ENCODE measurements at places on chromosomes 11 and 22.

DNA sequence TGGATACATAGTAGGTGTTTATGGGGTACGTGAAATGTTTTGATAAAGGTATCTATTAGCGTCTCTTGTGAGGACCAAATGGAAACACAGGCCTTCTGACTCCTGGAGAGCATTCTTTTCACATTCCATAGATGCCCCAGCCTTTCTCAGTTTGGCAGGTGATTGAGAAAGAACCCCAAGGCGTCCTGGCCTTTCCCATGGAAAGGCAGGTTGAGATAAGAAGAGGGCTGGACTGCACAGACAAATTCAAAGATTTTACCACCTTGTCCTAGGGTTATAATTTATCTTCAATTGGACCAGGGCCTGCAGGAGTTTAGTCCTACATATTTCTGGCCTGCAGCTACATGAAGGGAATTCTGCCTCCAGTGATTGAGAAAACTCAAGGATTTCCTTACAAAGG lies 661 bp upstream of the OLFML1 start:
- no peak for DNase-seq

DNA sequence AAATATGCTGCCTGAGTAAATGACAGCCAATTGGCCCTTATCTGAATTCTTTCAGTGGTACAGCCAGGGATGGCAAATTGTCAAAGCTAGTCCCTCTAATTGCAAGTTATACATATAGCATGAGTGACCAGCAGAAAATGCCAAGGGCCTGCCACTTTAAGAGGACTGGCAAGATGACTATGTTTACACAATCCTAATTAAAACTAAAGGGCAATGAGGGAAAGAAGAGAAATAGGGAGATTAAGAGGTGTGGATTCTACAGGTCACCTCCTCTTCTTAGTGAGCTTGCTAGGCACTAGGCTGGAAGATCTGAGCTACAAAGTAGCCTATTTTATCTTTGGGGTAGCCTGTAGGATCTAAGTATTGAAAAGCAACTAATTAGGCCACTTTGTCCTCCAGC lies 13.5 kb downstream of the NUMA1 start:
- DNase-seq, result no peak

DNA sequence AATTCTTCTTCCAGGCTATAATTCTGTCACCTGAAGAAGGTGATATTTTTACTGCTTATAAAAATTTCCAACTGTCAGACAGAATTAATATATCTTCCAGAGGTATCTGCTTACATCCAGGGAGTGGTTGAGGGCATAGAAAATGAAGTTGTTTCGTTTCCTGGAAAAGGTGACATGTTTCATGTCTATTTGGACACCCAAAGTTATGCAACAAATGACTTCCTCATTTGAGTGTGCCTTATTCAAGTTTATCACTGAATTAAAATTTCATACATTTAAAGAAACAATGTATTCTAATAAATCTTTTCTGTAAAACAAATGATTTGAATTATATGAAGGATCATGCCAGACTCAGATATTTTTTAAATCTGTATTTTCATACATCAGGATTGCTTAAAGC lies 8.5 kb upstream of the GRAMD1B start:
- no peak for DNase-seq

- no peak for DNase-seq
Measured at GRCh38 chr22:43098356-43098755, 9.2 kb upstream of the TTLL1 start.

GRCh38 chr11:83643115-83643514 lies 356.9 kb upstream of the CCDC90B start:
- no peak for DNase-seq

DNA sequence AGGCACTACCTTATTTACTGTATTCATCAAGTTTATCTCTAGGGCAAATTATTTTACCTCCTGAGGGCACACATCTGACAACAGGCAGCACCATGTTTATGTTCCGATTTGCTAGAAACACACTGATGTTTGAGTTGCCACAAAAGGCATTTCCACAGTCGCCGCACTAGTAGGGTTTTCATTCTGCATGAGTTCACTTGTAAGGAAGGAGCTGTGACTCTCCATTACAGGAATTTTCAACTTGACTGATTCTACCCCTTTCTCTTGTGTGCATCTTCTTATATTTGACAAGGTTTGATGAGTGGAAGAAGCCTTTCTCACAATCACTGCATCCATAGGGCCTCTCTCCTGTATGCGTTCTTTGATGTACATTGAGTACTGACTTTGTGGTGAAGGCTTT lies 455.9 kb upstream of the CNTN5 start:
- no peak for DNase-seq

- DNase-seq, result no peak
Measured at GRCh38 chr11:122405547-122406341, 249.8 kb upstream of the UBASH3B start.

DNA sequence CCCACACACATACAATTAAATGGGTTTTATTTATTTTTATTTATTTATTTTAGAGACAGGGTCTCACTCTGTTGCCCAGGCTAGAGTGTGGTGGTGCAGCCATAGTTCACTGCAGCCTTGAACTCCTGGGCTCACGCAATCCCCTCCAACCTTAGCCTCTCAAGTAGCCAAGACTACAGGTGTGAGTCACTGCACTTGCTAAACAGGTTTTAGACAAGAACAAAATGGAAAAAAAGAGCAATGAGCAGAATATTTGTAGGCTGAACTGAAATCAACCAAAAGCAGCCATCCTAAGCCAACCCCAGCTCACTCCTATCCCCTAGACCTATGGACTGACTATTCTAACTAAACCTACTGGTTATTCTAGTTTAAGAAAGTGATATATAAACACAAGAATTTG lies 37.8 kb downstream of the MRE11 start:
- no peak for DNase-seq

- peak; percentile 18 for DNase-seq
Measured at GRCh38 chr11:125923012-125923579, 18.8 kb downstream of the DDX25 start.

- no peak for DNase-seq
Measured at GRCh38 chr11:111762981-111763643, 3.1 kb downstream of the PPP2R1B start.

DNA sequence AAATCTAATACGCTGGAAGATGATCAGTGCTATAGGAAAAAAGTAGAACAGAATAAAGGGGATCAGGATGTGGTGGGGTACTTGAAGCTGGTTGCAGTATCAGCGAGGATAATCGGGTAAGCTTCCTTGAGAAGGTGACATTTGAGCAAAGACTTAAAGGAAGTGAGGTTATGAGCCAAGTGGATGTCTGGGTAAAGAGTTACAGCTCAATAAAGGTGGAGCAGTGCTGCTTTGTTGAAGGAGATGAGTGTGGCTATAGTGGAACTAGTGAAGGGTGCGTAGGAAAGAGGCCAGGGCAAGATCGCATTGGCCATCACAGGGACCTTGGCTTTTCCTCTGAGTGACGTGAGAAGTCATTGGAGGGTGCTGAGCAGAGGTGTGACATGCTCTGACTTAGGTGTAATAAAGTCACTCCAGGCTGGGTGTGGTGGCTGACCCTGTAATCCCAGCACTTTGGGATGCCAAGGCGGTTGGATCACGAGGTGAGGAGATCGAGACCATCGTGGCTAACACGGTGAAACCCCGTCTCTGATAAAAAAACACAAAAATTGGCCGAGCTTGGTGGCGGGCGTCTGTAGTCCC lies 2.3 kb upstream of the SYVN1 start:
- DNase-seq, result no peak

DNA sequence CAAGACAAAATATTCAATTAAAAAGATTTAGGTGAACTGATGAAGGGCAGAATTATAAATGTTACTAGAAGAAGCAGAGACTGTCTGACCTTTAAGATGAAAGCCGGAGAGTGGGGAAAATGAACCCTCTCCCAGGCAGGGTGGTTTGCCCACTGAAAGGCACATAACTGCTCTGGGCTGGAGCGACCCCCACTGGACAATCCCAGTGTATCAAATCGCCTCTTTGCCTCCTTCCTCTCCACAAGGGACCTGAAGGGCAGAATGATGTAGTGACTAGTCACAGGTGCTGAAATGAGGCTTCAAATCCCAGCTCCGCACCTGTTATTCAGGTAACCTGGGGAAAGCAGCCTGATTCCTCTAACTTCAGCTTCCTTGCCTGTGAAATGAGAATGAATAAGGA lies 69.0 kb downstream of the EFCAB6 start:
- no peak for DNase-seq

DNA sequence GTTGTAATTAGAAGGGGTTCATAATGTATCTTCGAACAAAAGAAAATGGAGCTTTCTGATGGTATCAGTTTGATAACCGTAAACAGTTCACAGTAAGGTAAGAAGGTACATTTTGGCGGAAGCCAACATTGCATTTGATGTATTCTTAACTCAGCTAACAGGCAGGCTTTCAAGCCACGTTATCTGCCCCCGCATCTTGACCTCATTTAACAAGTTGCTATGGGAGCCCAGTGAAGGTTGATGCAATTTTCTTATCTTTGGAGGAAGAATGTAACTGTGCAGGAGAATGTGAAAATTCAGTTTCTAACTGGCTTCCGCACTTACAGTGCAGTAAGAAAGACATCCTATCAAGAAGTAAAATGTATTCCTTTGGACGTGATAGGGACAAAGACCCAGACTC lies 110.6 kb downstream of the ETS1 start:
- no peak for DNase-seq

DNA sequence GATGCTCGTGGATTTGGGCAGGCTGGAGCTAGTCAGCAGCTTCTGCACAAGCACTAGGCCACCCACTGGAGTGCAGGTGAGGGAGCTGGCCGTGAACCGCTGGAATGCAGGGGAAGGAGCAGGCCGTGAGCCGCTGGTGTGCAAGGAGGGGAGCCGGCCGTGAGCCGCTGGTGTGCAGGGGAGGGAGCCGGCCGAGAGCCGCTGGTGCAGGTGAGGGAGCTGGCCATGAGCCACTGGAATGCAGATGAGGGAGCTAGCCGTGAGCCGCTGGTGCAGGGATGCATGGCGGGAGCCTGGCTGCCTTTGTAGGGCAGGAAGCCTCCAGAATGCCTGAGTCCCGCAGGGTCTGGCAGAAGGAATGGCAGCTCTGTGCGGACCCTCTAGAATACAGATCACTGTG lies 4220.0 kb upstream of the OR11H1 start:
- no peak for DNase-seq

GRCh38 chr11:115454525-115454924 lies 49.7 kb downstream of the CADM1 start:
- no peak for DNase-seq

DNA sequence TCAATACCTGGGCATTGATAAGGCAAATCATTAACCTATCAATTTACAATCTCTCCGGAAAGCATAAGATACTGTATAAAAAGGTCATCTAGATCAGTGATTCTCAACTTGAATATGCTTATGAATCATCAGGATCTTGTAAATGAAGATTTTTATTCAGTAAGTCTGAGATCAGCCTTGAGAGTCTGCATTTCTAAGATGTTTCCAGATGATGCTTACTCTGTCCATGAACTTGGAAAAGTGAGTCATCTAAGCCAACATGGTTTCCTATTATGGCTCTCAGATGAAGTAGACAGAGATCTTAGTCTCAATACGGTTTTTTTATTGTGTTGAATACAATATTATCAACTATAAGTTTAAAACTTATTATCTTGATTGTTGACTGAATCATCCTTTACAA lies 226.4 kb upstream of the KIRREL3 start:
- no peak for DNase-seq

DNA sequence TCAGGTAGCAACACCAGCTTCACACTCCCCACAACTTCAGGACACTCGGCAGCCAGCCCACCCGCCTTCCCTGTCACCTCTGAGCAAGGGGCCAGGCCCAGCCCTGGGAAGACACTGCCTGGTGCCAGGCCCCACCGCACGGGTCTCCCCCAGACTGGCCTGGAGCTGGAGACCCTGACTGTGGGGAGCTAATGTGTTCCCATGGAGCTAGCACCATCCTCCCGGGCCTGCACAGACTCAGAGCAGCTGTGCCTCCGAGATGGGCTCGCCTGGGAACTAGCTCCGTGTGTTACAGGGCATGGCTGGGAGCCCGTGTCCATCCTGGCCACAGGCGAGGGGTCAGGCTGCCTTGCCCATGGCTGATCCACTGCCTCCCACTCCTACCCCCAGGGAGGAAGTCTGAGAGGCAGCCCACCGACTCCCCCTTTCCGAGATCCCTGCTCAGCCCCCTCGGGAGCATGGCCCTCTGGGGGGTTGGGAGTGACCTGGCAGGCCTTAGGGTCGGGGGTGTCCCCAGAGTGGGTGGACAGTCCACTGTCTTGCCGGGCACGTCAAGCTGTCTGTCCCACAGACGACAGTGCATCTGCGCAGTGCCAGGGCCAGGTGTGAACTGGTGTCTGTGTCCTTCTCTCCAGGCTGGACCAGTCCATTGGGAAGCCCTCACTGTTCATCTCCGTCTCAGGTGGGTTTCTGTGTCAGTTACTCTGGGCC lies 76.7 kb upstream of the KCNQ1OT1 start:
- no peak for DNase-seq

DNA sequence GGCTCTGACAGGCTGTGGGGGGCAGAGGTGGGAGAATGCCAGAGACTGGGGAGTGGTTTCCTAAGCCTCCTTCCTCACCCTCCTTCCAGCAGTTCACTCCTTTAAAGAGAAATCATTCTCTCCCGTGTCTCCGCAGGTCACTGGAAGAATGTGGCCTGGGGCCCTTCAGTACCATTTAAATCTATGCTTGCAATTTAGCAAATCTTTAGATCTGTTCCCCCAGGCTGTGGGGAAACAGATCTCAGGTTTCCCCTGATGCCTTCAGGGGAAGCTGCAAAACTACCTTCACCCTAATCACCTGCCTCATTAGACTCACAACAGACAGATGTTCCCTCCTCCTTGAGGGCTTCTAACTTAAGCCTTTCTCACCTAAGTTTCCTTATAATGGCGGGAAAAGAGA lies 55.3 kb downstream of the KIRREL3 start:
- no peak for DNase-seq

DNA sequence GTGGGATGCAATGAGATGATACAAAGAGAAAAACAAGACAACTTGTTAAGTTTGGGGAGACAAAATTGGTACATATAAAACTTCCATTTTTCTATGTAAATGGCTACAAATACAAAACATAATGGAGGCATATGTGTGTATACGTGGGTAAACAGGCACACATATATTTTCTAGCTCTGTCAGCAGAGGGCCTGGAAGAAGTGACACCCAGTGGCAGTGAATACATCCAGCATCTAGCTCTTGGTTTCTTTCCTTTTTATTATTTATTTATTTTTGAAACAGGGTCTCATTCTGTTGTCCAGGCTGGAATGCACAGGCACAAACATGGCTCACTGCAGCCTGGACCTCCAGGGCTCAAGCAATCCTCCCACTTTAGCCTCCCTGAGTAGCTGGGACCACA lies 5.0 kb upstream of the RASL10A start:
- DNase-seq, result no peak

- no peak for DNase-seq
Measured at GRCh38 chr22:44357966-44358465, 45.3 kb upstream of the SHISAL1 start.

DNA sequence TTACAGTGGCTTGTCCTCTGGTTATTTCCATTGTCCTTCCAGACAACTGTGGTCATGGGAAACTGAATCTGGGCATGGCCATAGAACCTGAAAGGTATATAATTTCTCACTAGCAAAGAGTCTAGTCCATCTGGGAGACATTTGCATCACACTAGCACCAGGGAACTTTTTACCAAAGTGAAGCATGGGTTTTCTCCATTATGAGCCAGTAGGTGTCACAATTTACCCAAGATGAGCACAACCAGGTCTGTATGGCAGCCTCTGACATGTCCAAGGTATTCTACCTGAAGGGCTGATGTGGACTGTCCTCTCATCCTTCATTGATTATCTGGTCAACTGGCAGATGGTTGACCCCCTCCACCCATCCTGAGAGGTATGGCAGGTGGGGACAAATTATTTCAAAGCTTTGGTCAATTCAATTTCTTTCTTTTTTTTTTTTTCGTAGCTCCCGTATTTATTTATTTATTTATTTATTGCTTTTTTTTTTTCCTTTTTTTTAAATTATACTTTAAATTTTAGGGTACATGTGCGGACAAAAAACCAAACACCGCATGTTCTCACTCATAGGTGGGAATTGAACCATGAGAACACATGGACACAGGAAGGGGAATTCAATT lies 425.9 kb downstream of the TMEM135 start:
- no peak for DNase-seq

Measured in skeletal muscle cell (primary cell).